Cerebellum (tissue), 4 donors: ENCODE measurements at places on chromosomes 11 and 22. TPM values are rescaled to one million over a fixed set of nuclear protein-coding genes. Genes with fewer than 3 reads are reported as not detected.

DNA sequence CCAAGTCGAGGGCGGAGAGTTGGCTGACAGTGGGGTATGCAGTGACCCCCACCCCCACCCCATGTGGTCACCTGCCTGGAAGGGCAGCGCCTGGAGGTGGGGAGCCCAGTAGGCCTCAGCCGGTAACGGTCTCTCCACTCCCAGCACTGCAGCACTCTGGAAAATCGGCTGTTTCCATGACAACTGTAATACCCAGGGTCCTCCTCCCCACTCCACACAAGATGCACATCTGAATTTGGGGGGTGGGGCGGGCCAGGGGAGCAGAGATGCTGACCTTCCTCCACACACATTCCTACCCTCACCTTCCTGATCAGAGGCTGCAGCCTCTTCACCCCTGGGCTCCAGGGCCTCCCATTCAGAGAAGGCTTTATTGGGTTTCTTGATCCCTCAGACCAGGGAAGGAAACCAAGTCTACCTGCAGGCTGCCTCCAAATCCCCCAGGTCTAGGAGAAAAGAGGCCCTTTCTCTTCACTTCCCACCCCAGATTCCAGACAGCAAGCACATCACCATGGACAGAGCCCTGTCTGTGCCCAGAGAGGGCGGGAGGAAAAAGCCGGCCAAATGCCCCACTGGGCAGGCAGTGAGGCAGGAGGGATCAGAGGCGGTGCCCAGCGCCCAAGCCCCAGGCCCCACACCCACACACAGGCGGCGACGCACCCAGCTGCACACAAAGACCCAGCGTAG is 46.5 kb downstream of the SLC22A12 start:
- DNase-seq = no peak

GRCh38 chr11:61556621-61557020 is 24.3 kb downstream of the SYT7 start:
- DNase-seq = no peak

The RASGRP2 gene
- 17.5 TPM for total RNA-seq

DNA sequence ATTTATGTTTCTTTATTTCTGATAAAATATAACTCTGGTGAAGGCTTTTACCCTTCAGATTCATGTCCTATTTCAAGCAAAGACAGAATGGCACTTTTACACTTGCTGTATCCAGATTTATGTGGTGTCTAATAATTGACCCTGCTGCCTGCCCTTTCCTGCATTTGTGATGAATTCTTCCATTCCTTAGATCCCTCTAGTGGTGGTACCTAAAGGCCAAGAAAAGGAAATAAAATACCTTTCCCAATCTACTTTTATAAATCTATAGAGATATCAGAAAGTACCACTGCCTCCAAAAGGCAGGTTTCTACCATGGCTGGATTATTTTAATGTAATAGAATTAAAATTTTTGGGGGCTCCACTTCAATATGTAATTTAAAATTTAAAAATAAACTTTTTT is 34.2 kb downstream of the CCDC81 start:
- DNase-seq = no peak

DNA sequence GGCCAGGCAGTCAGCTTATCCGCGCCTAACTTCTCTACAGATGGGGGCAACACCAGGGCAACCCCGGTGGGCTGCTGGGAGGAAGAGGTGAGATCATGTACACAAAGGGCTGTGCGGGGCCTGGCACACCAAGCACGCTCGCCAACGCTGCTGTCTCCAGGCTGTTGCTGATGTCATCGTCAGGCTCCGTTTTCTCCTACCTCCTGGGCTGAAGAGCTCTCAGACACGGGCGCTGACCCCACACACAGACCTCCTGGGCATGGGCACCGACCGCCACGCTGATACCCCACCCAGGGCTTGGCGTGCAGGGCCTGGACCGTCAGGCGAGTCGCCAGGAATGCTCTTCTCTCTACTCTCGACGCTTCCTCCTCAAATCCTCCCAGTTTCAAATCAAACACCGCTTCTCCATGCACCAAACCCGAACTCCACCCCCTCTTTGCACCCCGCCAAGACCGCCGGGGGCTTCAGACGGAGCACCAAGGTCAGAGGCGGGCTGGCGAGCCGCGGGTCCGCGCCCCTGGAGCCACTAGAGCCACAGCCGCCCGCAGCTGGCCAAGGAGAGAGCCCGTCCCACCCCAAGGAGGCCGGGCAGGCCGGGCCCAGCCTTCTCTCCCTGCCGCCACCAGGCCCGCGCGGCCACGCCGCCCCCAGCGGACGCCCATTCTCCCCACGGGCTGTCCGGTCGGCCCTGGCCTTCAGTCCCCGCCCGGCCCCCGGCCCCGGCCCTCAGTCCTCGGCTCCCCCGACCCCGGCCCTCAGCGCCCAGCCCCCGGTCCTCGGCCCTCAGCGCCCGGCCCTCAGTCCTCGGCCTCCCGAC is 772 bp downstream of the SBF1 start:
- no peak for DNase-seq

- no peak for DNase-seq
Observed at GRCh38 chr11:121761186-121761585, 308.4 kb upstream of the SORL1-AS1 start.

DNA sequence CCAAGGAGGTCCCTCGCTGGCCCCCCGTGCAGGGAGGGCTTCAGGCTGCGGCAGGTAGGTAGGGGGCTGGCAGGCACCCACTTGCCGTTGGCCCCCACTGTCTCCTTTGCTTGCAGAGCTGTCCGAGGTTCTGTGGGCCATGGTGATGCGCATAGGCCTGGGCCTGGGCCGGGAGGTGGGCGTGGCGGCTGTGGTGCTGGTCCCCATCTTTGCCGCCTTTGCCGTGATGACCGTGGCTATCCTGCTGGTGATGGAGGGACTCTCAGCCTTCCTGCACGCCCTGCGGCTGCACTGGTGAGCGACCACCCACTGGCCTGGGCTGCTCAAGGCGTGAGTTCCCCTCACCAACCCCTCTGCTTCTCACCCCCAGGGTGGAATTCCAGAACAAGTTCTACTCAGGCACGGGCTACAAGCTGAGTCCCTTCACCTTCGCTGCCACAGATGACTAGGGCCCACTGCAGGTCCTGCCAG is 11.6 kb downstream of the TCIRG1 start:
- no peak for DNase-seq

DNA sequence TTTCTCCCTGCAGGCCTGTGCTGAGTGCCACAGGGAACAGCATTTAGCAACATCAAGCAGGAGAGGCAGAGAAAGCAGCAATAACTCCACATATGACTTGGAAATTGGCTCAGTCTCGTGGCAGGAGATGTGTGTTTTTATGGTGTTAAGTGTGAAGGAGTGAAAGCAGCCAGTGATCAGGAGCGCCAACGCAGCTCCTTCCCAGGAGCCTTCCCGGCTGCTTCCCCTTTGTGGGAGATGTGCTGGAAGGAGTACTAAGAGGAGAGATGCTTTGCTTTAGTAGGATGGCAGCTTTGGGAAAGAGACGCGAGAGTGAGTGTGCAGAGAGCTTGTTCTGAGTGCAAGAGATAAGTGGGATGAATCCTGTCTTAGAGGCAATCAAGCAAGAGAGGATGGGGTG is 54.7 kb upstream of the KIRREL3 start:
- DNase-seq = no peak

DNA sequence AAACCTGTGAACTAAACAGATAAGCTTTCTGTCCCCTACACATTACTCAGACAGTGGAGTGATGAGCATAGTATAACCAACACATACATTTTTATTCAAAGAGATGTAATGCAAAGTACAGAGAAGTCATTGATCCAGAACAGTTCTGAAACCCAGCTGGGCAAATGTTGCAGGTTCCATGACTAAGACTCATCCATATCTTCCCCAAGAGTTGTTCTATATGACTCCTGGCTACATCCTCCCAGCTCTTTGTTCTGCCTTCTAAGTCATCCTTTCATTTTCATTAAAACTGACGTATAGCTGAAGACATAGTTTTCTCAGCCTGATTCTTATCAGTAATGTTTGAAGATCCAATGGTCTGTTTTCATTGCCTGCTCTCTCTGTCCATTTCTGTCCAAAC is 47.3 kb downstream of the PLAAT5 start:
- DNase-seq = no peak

- DNase-seq = no peak
Observed at GRCh38 chr22:26783885-26784284, 126.5 kb downstream of the MIAT start.

The BAIAP2L2 gene
- total RNA-seq = not detected

GRCh38 chr22:42145175-42145574 is 14.6 kb upstream of the CYP2D6 start:
- DNase-seq = no peak

DNA sequence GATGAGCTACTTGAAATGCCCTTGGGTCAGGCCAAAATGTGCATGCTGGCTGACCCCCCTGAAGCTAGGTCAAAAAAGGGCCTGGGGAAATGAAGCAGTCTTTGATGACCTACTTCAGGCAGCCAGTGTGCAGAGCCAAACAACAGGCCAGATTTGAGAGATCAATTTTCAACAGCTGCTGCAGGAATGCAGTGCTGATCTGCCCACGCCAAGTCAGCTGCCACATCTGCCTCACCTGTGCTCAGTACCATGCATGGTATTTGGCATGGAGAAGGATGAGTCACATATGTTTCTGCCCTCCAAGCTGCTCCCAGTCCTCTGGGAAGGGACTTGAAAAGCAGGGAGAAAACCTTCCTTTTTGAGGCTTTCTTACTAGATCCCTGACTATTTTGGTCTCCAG is 35.8 kb downstream of the MTNR1B start:
- no peak for DNase-seq

DNA sequence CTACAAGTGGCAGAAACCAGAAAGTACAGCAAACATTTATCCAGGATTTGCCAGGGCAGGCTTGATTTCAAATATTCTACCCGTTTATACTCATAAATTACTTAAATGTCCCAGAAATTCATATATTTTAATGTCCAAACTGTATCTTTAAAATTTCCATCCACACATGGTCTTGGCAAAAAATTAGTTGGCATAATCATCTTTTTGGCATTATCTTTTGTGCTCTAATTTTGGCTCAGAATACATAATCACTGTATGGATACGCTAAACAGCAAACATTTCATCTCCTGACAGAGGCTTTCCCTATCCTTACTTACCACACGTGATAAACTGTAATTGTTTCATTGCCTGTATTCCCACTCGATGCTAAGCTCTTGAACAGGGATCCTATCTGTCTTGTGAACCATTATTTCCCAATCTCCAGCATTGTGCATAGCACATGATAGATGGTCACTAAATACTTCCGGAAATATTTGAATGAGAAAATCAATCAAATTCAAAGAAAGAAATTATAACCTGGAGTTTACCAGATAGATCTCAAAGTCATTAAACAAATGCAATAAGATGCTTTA is 64.2 kb downstream of the CADM1 start:
- no peak for DNase-seq

DNA sequence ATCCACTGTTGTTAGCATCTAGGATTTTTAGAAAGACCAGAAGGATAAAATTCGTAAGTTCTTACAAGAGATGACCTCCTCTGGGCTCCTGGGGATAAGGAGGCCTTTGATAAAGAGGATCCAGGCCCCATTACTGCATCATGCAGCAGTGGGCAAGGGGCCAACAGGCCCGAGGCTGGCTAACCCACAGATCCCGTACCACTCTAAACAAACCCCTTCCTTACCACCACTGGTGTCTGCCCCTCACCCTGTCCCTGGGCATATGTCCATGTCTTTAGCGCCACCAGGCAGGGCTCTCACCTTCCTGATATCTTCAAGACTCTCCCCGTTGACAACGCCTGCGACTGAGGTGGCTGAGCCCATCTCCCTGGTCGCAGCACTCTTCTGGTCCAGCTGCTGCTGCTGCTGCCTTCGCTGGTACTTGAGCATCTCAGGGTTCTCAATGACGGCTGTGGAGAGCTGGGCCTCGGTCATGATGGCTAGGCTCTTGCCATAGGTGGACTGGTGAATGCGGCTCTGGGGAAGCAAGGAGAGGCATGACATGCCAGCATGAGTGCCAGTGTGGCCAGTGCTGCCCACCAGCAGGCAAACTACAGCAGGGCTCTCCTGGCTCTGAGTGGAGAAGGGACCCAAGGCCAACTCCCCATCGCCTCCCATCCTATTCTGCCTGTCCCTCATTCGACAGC is 46.2 kb downstream of the HIRA start:
- no peak for DNase-seq

DNA sequence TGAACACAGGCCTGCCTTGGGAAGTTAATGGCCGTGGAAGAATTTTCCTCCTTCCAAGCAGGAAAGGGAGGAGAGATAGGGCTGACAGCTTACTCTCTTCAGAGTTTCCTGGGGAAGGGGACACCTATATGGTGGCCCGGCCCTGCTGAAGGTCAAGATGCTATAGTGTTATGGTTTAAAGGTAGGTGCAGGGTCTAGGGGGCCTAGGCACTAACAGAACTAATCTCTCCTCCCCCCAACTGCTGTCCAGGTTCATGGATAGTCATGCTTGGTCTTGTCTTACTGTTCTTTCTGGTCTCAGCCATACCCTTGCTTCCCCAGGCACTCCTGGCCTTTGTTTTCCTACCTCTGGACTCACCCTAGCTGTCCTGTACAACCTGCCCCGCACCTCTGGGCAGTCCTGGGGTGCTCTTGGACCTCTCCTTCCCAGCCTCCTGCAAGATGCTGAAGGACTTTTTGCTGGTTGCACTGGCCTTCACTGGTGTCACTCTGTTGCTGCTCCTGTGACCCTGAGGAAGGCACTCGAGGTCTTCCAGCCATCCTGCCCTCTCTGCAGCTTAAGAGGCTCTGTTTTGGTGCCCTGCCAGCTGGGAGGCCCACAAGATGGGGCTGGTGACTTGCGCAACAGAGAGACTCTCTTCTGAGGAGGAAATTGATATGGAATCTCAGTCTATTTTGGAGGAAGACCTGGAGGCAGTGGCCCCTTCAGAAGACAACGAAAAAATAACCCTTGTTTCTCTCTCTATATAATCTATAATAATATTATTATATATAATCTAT is 17.9 kb downstream of the SEC14L3 start:
- no peak for DNase-seq

The CNGA4 gene
- 0.36 TPM for total RNA-seq

The MMP1 gene
- not detected for total RNA-seq

- DNase-seq = no peak
Observed at GRCh38 chr11:59195586-59195985, 17.1 kb downstream of the MPEG1 start.
